ENCODE measurements at places on chromosomes 1 and 21.

DNA sequence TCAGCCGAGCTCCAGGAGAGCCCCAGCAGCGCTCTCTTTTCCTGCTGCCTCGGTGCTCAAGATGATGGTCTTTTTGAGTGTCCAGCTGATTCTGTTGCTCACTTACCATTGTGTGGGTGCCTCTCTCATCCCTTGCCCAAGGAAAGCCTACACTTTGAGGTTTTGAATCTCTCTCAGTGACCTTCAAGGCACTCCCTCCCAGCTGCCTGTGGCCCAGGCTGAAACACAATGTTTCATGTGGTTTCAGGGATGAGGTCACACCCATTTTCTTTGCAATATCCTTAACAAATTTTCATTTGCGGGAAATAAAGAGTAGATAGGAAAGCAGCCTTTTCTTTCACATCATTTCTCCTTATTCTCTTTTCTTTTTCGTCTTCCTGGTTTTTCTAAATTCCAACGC, 12.6 kb upstream of the MRPS14 start:
- no peak for DNase-seq

- peak; percentile 51 for DNase-seq
These were observed 74.2 kb downstream of the PTPRC start for GRCh38 chr1:198713081-198713480.

DNA sequence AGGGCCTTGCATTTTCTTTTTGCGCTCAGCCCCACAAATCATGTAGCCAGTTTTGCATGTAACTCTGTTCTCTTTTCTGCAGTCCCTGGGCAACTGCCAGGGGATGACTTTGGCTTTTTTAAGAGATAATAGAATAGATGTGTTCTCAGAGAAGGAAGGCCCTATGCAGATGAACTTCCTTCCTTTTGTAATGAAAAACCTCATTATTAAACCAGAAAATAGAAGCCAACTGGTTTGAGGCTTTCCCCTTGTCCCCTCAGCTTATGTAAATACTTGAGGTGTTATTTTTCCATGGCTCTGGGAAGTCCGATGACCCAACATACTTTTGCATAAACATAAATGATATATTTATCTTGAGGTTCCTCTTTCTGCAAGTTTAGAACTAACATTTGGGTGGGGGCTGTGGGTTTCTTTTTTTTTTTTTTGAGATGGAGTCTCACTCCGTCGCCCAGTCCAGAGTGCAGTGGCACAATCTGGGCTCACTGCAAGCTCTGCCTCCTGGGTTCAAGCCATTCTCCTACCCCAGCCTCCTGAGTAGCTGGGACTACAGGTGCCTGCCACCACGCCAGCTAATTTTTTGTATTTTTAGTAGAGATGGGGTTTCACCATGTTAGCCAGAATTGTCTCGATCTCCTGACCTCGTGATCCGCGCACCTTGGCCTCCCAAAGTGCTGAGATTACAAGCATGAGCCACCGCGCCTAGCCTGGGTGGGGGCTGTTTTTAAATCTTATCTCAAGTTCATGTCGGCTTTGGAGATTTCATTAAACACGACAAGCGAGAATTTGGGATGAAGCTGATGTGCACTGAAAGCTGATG, 14.4 kb upstream of the FCRL5 start:
- DNase-seq, result no peak

- no peak for DNase-seq
These were observed 29.4 kb upstream of the KCNQ4 start for GRCh38 chr1:40754201-40754600.

DNA sequence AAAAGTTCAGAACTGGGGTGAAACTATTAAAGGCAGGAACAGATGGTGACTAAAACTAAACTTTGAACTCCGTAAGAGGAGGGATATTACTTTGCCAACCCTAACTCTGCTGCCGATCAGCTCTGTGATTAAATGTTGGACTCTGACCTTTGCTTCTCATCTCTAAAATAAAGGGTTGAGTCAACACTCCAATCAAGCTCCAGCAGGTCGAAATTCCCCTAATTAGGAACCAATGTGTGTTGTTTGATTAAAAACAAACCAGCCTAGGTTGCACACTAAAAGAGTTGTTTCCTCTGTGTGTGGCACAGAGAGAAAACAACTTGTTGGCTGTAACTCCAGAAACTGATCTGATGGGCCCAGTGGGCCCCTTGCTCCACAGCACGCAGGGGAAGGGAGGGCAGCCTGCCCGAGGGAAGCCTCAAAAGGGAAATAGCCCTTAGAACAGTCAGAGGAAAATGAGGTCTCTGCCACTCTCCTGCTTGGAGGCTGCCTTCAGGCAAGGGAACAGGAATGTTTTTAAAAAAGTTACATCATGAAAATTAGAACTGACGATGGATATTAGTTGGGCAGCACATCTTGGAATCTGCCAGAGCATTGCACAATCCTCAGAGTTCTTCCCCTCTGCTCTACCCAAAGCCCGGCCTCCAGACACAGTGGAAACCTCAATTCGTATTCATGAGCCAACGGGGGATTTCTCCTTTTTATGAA, 69.3 kb downstream of the KCTD3 start:
- DNase-seq, result peak; percentile 53

- no peak for DNase-seq
These were observed 72.8 kb downstream of the S100B start for GRCh38 chr21:46532080-46532479.

- no peak for DNase-seq
These were observed 19.8 kb upstream of the COX20 start for GRCh38 chr1:244815600-244816099.
